ENCODE measurements at places on chromosomes 11 and 22.

DNA sequence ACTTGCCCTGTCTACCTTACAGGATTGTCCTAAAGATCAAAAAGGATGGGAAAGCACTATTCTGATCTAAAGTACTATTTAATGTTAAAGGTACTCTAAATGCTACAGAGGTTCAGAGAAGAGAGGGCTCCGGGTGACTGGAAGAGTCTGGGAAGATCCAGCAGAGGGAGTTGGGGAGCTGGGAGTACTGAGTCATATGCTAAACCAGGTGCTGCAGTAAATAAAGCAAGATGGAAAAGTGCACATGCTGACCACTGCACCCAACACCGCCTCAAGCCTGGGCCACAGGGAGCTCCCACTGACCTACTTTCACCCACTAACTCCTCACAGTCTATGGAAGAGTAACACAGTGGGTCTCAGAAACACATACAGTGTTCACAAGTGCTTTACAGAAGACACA is 49.3 kb downstream of the WT1 start:
- no peak for DNase-seq

DNA sequence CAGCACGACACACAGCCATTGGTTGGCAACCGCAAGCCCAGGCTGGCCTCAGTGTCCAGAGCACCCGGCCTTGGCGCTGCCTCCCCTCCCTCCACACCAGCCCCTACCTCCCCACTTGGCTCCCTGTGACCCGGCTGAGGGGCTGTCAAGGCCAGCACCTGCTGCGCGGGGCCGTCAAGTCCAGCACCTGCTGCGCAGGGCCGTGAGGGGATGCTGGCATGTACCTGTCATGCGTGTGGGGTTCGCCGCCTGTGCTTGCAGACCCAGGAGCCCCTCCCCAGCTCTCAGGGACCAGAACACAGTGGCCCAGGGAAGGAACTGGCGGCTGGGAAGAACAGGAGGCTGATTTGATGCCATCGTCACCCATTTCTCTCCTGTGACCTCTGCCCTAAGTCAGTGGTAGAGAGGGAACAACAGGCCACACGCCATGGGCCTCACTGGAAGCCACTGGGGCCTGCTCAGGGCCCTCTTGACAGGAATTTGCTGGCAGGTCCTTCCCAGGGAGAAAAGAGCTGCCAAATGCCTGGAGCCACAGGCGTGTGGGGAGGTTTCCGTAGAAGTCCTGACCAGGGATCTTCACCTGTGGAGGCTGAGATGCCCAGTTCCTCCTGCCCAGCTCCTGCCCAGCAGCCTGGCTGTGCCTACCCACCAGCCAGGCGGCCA is 37.6 kb downstream of the TBX1 start:
- no peak for DNase-seq

GRCh38 chr22:38073150-38074130 is 10.5 kb downstream of the SLC16A8 start:
- DNase-seq = no peak

GRCh38 chr11:42913731-42914130 is 398.1 kb upstream of the API5 start:
- no peak for DNase-seq

- no peak for DNase-seq
Observed at GRCh38 chr11:63839508-63840355, 822 bp downstream of the MARK2 start.

GRCh38 chr11:118998388-118998717 is 415 bp downstream of the CENATAC start:
- DNase-seq = no peak

All from NCI-H774 (cell line).